ENCODE measurements at places on chromosomes 11 and 22.

DNA sequence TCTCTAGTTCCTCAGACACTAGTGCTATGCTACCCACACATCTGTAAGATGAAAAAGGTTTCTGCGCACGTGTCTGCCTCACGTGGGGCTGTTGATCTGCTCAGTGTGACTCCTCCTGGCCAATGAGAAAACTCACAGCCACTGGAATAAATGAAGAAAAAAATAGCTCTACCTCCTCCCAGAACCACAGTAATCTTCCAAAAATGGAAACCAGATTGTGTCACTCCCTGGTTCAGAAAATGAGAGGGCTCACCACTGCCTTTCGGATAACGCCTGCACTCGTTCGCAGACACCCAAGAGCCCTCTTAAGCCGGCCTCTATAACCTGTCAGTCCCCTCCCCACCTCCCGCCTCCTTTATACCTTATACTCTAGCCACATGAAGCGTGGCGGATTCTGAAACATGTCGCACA is 5.1 kb downstream of the APBB1 start:
- no peak for DNase-seq

DNA sequence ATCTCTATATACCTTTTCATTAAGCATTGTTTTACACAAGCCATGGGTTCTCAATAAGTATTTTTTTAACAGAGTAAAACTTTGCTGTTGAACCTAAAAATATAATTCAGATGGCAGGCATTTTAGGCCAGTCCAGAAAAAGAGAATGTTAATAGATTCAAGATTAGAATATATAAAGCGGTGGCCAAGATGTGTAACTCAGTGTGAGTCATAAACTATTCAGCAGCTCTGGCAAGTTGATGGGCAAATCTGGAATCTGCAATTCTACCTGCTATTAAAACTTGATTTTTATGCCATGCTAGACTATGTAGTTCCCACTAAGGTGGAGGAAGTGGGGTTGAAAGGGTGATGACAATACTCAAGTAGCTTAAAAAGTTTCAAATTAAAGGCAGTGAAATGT is 45.4 kb downstream of the CASP12 start:
- DNase-seq = no peak

DNA sequence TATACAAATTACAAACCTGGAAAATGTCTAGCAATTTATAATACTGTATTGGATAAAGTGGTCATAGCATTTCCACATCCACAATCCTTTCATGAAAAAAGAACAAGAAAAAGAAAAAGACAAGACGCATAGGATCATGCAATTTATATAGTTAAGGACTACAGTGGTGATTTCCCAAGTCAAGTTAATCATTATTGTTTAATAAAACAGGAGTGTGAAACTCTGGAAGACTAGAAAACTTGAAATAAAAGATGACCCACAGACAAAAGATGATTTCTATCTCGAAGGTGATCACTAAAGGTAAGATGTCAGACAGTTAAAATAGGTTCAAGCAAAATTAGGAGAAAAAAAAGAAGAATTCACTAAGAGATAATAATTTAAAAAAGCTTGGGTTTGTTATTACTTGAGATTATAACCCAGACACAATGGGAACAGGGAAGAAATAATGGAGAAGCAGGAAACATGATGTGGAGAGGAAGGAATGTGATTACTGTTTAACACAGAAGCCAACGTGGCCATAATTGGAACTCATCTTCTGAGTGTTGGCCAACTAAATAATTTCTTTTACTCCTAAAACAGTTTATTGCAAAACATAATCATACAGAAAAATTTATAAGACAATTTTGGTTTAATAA is 441.2 kb upstream of the ANO3 start:
- no peak for DNase-seq

- no peak for DNase-seq
Observed at GRCh38 chr22:40714499-40715337, 35.4 kb downstream of the MCHR1 start.

GRCh38 chr11:6320411-6321155 is at the start of gene CAVIN3:
Gene CAVIN3 (minus strand): TSS chr11:6320501. CDS start chr11:6320476, 25 bp downstream.
- DNase-seq = peak; percentile 12

GRCh38 chr11:44708523-44709280 is 18.1 kb upstream of the TSPAN18 start:
- no peak for DNase-seq

GRCh38 chr11:69674267-69674885 is 777 bp downstream of the LTO1 start:
- DNase-seq = peak; percentile 89

DNA sequence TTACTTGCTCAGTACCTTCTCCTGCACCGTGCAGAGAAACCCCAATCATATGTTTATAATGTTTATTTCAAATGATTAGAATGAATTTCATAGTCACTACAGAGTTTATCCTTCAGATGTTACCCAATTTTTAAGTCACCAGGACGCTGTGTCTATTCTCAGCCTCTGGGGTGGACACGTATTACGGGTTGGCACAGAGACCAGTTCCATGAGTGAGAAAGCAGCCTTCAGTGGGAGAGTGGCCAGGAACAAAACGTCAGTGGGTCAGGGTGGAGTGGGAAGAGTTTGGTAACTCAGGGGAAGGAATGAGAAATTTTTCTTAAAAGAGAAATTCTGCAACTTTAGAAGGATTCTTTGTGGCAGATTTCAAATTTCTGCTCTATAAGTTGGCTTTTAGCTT is 77.1 kb upstream of the MTMR2 start:
- no peak for DNase-seq

GRCh38 chr11:792535-792821 is 2.6 kb upstream of the CEND1 start:
- no peak for DNase-seq

DNA sequence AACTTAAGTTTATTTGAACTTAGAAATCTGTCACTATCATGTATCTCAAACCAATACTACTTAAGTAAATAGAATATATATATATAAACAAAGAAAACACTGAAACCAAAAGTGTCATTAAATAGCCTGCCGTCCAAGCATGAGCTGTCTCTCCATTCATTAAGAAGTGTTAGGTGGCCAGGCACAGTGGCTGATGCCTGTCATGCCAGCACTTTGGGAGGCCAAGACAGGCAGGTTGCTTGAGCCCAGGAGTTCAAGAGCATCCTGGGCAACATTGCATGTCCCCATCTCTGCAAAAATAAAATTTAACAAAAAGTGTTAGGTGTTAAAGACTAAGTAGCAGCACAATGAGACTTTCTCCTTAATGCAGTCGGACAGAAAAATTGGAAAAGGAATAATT is 14.0 kb downstream of the CD6 start:
- no peak for DNase-seq

- DNase-seq = no peak
Observed at GRCh38 chr11:17771415-17771814, 36.8 kb downstream of the KCNC1 start.

- DNase-seq = no peak
Observed at GRCh38 chr11:79235696-79236095, 205.1 kb downstream of the TENM4 start.

DNA sequence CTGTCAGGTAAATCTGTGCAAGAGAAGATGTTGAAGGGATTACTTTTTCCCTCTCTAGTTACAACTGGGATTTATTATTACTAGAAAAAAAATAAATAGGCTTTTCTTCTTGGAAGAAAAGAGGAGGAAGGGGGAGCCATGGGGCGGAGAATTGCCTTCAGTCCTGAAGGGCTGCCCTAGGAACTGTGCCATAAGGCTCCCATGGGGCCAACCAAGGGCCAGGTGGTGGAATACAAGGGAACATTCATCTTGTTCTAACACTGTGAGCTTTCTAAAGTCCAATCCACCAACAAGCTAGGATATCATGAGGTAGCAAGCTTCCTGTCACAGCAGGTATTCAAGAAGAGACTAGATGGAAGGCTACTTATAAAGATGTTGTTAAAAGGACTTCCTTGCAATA is 24.8 kb upstream of the NRIP3 start:
- DNase-seq = no peak

DNA sequence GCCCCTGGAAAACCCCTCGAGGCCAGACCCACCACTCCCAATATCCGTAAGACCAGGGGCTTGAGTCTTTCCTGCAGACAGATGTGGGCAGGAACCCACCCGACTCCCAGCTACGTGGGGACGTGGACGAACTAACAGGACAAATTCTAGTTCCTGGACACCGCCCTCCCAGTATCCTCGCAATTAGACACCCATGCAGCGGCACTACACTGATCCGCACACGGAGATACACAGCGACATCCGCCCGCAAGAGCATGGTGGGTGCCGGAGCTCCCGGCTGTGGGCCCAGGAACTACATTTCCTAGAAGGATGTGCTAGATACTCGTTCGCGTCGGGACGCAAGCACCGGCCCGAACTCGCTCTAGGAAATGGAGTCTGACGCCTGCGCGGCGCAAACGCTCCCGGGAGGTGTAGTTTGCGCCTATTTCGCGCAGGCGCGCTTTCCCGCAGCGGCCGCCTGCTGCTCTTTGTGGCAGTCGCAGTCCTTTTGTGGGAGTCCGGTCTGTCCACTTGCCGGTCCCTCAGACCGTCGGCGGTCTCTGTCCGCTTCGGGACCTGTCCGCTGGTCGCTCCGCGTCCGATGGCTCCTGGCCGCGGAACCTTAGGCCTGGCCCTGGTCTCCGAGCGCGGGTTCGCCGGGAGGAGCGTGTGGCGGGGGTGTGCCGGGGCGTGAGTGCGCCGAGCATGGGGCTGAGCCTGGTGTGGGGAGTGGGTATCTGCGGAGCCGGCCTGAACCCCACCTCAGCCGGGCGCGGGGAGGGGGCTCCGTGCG is at the start of gene ZNF74:
ZNF74 (plus strand) TSS at position 447 of the 772 bp plus-strand sequence. CDS start 478 bp downstream, outside the sequence.
- DNase-seq = peak; percentile 86

DNA sequence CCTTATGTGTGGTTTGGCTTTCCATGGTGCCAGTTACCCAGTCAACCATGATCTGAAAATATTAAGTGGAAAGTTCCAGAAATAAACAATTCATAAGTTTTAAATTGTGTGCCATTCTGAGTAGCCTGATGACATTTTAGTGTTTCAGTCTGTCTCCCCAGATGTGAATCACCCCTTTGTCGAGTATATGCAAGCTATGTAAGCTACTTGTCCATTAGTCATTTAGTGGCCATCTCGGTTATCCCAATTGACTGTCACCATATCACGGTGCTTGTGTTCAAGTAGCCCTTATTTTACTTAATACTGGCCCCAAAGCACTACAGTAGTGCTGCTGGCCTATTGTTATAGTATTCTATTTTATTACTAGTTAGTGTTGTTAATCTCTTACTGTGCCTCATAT is 44.9 kb downstream of the ATG16L2 start:
- DNase-seq = no peak

GRCh38 chr11:61516675-61517572 is 8.4 kb downstream of the LRRC10B start:
- DNase-seq = peak; percentile 68

- DNase-seq = no peak
Observed at GRCh38 chr22:33779243-33779642, 141.0 kb downstream of the LARGE1 start.

DNA sequence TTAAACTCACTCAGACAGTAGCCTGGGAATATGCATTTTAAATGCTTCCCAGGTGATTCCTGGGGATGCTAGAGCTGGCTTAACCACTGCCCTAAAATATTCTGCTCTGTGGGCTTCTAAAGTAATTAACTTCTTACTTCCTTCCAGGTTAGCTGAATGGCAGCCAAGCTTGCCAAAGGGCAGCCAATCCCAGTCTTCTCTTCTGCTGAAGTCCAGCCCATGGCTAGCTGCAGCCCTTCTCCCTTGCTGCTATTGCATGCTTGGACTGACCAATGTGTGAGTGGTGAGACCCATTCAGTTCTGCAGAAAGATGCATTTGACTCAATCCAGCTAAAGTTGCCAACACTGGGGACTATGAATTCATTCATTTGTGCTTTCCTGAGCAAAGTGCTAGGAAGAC is 411.9 kb downstream of the SOX6 start:
- DNase-seq = no peak

- DNase-seq = no peak
Observed at GRCh38 chr11:26027887-26028286, 304.0 kb upstream of the ANO3 start.

DNA sequence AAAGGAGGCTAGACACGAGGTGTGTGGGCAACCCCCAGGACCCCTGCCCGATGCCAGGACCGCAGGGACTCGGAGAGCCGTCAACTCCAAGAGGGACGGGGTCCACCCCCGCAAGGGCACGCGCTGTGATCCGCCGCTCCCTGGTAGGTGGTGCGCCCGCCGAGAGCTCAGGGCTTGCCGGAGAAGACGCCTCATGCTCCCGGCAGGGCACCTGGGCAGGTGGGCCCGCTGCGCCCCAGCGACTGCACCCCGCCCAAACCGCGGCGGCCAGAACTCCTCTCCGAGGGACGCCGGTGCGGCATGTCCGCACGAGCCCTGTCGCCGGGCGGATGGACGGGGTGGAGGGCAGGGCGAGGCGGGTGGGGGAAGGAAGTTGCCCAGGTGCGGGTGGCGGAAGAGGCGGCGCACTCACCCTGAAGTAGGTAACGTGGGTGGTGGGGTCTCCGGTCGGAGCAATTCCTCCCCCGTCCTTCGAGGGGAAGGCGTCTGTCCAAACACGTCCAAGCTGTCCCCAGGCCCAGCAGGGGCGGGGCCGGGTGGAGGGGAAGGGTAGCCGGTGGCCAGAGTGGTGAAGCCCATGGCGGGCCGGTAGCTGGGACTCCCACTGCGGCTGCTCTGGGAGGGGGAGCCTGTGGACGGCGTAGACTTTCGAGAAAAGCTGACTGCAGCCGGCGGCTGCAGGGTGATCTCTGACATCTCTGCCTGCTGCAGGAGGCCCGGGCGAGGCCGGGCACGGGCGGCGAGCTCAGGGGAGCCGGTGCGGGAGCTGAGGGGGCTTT is 37.2 kb downstream of the IGSF9B start:
- DNase-seq = no peak

DNA sequence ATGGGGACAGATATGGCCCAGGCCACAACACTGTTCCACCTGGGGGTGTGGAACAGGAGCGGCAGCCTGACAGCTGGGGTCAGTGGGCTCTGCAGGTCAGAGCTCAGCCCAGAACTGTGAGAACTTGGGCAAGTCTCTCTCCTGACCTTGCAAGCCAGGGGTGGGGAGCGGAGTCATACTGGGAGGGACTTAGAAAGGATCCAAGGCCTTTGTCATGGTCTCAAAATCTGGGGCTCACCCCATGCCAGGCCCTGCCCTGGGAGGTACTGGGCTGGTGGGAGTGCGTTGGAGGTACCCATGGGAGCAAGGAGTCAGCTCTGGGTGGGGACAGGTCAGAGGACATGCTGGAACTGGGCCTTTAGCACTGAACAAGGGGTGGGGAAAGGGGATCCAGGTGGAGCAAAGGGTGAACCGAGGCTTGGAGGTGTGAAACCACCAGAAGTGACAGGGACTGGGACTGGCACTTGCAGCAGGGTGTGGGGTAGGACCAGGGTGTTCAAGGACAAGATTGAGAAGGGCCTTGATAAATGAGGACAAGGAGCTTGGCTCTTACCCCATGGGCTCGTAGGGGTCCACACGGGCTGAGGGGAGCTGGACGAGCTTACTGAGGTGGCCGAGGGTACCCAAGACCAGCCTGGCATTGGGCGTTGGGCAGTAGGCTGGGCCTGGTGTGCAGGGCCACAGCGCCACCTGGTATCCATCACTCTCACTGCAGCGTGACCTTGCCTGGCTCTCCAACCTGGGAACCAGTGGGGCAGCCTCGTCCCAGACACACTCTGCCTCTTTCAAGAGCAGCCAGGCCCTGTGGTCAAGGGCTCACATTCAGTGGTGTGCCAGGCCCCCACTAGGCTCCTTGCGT is 7.4 kb upstream of the PMM1 start:
- peak; percentile 75 for DNase-seq

All from erythroblast (primary cell).